ENCODE measurements at places on chromosomes 5 and 9.
A peak's percentile ranks its signal among the peaks of the same experiment; 100 is the strongest.

DNA sequence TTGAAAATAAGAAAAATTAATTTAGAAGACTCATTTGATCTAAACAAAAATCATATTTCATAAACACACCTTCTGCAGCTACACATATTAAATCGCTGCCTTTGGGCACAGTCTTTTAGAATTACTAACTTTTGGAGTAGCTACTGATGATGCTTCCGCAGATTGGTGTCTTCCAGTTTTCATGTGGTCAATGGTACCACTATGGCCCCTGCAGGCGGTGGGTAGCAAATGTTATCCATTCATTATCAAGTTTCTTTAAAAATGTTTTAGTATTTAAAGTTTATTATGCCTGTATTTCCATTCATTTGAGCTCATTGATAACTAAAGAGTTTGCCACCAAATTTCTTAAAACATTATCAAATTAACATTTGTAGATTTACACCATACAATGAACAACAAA, 122.9 kb upstream of the GRAMD2B start:
- no peak for DNase-seq

DNA sequence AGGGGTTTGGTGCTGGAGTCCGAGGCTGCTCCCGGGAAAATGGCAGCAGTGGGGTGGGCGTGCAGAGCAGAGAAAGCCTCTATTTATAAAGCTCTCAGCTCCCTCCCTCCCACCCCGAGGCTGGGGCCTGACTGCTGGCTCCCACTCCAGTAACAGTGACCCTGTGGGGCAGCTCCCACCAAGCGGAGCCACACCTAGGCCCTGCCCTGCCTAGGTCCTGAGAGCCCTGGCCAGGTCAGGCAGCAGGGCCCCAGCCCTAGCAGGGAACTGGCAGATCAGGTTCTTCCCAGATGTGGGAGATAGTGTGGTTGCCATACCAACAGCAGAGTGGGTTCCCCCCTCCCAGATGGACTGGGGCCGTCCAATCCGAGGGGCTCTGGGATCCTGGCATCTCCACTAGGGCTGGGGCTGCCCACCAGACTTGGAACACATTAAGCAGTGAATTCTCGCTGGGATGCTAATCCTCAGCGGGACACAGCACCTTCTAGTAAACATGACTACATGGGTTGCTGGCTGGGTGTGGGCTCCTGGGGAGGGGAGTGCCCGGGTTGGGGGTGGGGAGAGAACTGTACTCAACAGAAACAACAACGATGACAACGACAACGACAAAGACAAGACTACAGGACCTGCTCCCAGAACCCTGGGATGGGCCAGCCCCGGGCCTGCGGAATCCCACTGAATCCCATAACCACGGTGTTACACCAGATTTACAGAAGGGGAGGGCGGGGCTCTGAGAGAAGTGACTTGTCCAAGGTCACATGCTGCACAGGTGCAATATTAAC, 1.5 kb downstream of the SH3GLB2 start:
- no peak for DNase-seq

DNA sequence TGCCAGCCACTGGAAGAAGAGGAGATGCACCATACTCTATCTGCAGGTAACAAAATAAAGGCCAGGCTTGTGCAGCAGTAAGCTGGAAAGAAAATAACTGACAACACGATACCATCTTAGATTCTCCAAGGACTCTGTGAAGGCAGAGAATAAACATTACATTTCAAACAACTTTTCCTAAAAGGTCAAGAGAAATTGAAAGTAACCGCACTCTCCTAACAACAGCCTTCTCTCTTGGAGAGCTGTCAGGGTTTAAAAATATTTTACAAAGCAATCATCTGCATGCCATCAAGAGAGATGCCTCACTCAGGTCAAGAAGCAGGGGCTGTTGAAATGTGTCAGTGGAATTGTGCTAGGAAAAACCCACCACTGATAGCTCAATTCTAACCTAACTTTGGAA, 13.5 kb upstream of the TTLL11 start:
- no peak for DNase-seq

DNA sequence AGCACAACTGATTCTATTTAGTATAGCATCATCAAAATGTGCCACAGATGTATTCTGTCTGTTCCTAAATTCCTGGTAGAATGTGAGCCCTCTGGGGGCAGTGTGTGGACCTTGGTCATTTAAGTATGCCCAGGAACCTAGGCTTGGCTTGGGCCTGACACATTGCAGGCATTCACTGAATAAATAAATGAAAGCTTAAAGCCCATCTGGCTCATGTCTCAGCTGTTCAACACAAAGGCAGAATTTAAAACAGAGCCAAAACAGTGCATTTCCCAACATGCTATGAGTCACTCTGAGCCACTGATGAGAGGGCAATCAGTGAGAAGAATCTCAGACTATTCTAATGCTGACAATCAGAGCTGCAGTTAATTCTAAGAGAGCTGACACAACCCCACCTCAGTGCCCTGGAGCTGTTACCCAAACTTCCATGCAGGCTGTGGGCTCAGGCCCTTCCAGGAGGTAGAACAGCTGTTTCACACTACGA, 8.1 kb downstream of the FAM193B start:
- DNase-seq, result no peak

- no peak for DNase-seq
These were observed 65.2 kb upstream of the RNU6ATAC start for GRCh38 chr9:134229466-134230091.

GRCh38 chr5:94618029-94618492, 343 bp downstream of the KIAA0825 start:
- no peak for DNase-seq

GRCh38 chr5:40909723-40910122, 426 bp downstream of the C7 start:
- DNase-seq, result no peak

GRCh38 chr9:99405359-99405758, 183.3 kb downstream of the SEC61B start:
- no peak for DNase-seq

DNA sequence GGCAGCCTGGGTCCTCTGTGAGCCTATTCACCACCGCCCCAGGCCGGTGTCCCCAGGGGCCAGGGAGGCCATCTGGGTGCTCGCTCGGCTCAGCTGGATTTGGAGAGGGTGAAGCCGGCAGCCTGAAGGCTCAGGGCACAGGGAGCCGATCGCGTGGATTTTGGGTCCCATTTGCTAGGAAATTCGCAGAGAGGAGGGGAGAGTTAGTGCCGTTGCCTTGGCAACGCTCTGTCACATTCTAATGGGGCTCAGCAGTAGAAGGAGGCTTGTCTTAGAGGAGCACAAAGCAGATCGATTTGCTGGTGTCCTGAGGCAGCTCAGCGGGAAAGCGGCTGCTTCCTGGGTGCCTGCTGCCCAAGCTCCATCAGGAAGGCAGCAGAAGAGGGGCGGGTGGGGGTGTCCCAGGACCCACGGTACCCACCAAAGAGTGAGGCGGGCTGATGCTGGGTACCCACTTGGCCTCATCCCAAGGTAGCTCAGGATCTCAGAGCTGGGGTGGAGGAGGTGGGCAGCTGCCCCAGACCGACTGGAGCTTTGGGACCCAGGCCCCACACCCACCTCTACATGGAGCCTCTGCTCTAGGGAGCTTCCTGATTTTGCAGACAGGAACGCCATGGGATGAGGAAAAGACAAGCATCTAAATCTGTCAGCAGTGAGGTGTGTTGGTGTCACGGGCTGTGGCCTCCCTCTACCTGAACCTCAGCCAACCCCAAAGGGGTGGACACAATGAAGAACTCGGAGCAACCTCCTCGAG, 17.1 kb upstream of the OLFM1 start:
- DNase-seq, result no peak

DNA sequence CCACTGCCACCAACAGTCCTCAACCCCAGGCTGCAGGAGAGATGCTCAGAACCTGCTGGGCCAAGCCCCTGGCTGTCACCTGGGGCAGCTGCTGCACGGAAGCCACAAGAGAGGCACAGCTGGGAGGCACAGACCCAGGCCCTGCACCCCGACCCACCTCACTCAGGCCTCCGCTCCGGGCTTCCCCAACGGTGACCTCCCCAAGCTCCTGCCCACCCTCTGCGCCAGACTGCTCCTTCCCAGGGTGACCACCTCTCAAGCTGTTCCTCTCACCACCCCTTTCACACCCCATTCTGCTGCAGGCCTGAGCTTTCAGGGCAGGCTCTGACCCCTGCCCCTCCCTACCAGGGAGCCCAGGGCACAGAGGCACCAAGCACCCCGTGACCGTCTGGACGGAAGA, 33.0 kb downstream of the VAV2 start:
- no peak for DNase-seq

DNA sequence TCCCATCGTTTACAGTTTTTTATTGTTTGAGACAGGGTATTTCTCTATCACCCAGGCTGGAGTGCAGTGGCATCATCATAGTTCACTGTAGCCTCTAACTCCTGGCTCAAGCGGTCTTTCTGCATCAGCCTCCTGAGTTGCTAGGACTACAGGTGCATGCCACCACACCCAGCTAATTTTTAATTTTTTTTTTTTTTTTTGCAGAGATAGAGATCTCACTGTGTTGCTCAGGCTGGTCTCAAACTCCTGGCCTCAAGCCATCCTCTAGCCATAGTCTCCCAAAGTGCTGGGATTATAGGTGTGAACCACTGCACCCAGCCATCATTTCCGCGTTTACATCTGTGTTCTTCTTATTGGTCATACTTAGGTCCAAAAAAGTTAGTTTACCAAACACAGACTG, 53.6 kb downstream of the FSD1L start:
- no peak for DNase-seq

GRCh38 chr9:116318468-116319374, 165.1 kb downstream of the PAPPA start:
- DNase-seq, result no peak

GRCh38 chr5:67303356-67303755, 106.8 kb upstream of the CD180 start:
- no peak for DNase-seq

- DNase-seq, result no peak
These were observed 68.3 kb upstream of the TBC1D2 start for GRCh38 chr9:98323831-98324135.

DNA sequence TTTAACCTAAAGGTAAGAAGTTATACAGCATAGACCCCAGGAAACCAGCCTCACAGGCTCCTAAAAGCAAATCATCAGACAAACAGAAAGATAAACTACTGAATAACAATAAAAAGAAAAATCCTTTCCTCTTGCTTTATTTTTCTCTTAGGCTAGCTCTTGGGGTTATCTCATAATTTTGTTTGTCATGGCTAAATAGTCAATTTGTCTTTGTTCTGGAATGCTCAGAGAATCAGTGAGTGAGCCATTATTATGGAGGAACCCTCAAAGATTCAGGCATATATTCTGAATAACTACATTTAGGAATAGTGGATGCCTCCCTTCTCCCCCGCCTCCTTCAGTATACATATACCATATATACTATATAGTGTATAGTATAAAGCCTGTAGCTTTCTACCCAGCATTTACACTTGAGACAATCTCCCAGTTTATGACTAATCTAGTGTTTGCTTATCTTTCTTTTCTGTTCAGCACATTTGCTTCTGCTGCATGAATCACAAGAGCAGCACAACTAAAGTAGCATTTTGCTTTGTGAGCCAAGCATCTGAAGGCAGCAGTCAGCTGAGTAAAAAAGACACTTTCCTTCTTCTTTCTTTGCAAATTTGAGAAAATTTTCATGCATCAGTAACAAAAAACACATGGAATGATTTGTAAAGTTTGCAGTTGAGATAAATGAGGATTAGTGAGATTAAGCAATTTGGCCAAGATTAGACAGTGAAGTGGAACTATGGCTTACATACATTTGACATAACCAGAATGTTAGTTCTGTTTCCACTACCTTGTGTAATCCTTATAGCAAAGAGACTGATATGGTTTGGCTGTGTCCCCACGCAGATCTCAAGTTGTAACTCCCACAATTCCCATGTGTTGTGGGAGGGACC, 45.3 kb upstream of the PPP3R2 start:
- DNase-seq, result no peak

DNA sequence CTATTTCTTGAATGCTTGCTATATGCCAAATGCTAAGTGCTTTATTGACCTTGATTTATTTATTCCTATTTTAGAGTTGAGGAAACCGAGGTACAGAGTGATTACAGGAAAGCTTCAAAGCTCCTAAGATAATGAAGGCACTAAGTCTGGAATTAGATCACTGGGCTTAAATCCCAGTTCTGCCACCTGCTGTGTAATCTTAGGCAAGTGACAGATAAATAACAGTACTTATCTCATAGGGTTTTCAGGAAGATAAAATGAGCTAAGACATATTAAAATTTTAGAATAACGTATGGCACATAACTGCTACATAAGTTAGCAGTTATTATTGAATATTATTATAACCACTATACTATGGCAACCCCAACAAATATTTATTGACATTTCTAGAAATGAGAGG, 843.8 kb downstream of the DTWD2 start:
- DNase-seq, result no peak

- DNase-seq, result peak; percentile 77
These were observed 23.1 kb downstream of the TRIM7 start for GRCh38 chr5:181181650-181182565.

DNA sequence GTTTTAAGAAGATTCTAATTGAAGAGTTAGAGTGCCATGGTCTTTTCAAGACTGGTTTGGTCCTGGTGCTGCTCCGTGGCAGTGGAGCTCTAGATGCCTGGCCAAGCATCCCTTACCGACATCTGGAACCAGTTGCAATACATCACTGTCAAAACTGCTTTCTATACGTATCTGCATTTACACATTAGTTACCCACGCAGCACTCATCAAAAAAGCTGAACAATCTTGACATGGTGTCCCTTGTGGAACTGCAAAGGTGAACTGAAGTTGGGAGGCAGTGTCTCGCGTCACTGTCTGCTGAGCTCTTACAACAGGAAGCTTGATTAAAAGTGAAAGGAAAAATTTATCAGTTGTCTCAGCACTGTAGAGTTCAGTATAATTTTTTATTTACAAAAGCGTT, 82.6 kb downstream of the PBX3 start:
- DNase-seq, result peak; percentile 65

DNA sequence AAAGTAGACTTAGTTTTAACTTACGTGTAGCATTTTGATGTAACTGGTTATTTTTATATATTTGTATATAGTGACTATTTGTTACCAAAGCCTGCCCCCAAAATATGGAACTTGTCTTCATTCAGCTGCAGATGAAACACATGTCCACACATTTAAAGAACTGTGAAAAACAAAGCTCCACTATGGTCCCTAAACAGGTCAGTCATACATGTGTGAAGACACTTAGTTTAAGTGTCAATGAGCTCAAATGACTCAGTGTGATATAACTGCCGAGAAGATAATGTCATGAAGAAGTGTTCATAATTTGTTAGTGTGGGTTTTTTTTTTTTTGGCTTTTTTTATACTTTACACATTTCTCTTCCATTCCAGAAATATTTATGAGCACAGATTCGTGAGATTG, 28.2 kb downstream of the HAVCR1 start:
- DNase-seq, result no peak

- DNase-seq, result no peak
These were observed 4.3 kb upstream of the DDX41 start for GRCh38 chr5:177520916-177521513.

- no peak for DNase-seq
These were observed 33.6 kb downstream of the TMOD1 start for GRCh38 chr9:97534961-97535594.

GRCh38 chr5:119367502-119368237, 11.9 kb downstream of the TNFAIP8 start:
- no peak for DNase-seq

DNA sequence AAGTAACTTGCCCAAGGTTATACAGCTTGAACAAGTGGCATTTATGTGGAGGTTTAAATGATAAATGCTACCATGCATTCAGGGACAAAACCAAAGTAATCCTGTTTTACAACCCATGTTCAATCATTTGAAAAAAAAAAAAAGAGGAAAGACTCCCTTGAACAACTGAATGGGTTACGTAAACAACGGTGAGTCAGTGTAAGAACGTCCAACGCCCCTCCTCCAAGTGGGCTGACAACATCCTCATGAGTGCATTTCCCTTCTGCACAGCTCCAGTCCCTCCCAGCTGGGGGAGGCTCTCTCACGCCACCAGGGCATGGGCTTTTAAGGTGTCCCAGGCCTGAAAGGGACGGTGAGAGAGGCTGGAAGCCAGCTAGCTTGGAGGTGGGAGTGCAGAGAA, 90.0 kb downstream of the PRRT1B start:
- peak; percentile 83 for DNase-seq

Measured in activated CD8-positive, alpha-beta memory T cell treated with anti-CD3 and anti-CD28 coated beads for 24 hours (primary cell).